ENCODE measurements at places on chromosomes 3 and 15. TPM values are rescaled to one million over a fixed set of nuclear protein-coding genes. Genes with fewer than 3 reads are reported as not detected.
A peak's percentile ranks its signal among the peaks of the same experiment; 100 is the strongest.

GRCh38 chr3:37052860-37053259 is 59.5 kb downstream of the MLH1 start:
- H3K4me1 ChIP-seq, result peaks cover 2% of the 10 kb centered on the region
- DNase-seq, result no peak
- H3K4me3 ChIP-seq, result no peak overlapping the region
- H3K27ac ChIP-seq, result no peak overlapping the region
- H3K27me3 ChIP-seq, result no peaks in the 10 kb centered on the region

DNA sequence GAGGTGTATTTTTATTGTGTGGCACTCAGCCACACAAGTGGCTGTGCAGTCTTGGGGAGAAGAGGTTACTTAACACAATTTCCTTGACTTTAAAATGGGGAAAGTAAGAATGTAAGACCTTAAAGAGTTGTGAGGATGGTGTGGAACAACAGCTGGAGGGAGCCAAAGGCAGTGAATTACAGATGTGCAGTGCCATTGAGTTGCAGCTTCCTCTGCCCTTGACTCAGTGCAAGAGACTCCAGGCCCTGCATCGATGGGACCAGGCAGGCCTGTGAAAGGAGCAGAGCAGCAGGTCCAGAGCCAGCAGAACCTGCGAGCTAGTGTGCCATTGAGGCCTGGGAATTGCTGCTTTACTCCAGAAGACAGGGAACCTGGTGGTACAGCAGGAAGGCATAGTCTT is 27.2 kb downstream of the EEFSEC start:
- no peaks in the 10 kb centered on the region for H3K27me3 ChIP-seq
- H3K4me3 ChIP-seq, result no peak overlapping the region
- no peak for DNase-seq
- peaks cover 14% of the 10 kb centered on the region for H3K4me1 ChIP-seq

DNA sequence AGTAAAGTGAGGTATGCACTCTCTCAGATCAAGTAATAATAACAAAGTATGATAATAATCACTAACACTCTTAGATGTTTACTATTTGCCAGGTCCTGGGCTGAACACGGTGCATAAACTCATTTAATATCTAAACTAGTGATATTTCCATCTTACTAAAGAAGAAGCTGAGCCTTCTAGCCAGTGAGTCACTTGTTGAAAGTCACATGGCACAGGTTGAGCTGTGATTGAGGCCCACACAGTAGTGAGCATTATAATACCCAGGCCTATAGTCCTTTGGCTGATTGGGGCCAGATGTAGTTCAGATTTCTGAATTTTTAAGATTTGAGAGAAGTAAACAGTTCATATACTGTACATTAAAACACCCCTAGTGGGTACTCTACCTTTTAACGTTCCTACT is 93.2 kb upstream of the CCDC80 start:
- peaks cover 38% of the 10 kb centered on the region for H3K4me1 ChIP-seq
- no peak overlapping the region for H3K4me3 ChIP-seq
- H3K36me3 ChIP-seq, result peaks cover 1% of the 10 kb centered on the region
- no peak overlapping the region for H3K27ac ChIP-seq
- no peaks in the 10 kb centered on the region for H3K27me3 ChIP-seq

DNA sequence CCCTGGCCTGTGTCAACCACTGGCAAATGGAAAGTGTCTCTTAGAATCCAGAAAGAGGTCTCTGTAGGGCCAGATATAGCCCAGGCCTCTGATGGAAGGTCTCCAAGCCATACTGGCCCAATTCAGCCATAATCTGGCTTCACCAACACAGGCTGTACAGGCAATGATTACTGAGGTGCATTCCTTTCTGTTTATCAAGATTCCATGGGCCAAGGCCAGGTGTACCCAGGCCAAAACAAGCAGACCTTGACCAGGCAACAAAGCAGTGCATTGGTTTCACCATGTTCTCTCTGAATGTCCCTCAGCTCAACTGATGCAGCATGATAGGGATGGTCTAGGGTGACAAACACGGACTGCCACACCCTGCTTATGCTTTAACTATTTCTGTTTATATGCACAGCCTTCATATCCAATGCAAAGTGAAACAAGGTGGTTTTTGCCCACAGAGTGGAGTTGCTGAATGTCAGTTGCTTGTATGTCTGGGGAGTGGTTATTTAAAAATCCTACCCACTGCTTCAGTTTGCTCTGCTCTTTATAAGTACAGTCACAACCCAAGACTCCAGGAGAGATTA is 25.2 kb downstream of the CCNL1 start:
- DNase-seq, result peak; percentile 67
- H3K4me1 ChIP-seq, result peaks cover 82% of the 10 kb centered on the region
- no peaks in the 10 kb centered on the region for H3K27me3 ChIP-seq
- H3K4me3 ChIP-seq, result peak overlapping the region; percentile 3
- peak overlapping the region; percentile 90 for H3K27ac ChIP-seq

- H3K4me3 ChIP-seq, result no peak overlapping the region
- DNase-seq, result no peak
- H3K4me1 ChIP-seq, result no peaks in the 10 kb centered on the region
- no peak overlapping the region for H3K27ac ChIP-seq
Observed at GRCh38 chr3:186642014-186642413, 1.8 kb downstream of the FETUB start.

- no peaks in the 10 kb centered on the region for H3K36me3 ChIP-seq
- H3K4me1 ChIP-seq, result no peaks in the 10 kb centered on the region
- H3K27me3 ChIP-seq, result peaks cover 3% of the 10 kb centered on the region
- H3K27ac ChIP-seq, result no peak overlapping the region
Observed at GRCh38 chr15:38720893-38721567, 156.4 kb upstream of the RASGRP1 start.

DNA sequence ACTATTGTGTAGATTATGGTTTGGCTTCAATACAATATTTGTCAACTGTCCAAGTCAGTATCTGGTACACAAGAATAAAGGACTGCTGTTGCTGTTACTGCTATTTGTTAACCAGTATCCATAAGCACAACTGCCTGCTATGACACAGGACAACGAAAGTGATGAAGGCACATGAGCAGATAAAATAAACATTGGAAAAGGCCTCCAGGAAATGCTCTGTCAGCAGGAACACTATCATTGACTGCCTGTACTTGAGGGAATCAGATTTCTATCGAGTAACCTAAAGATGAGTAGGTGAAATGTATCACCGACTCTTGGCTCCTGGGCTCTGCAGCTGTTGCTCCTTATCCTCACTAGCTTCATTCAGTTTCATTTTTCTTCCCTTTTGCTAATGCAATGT is 56.5 kb downstream of the FMN1 start:
- no peak overlapping the region for H3K4me3 ChIP-seq
- no peak overlapping the region for H3K27ac ChIP-seq
- peaks cover 7% of the 10 kb centered on the region for H3K27me3 ChIP-seq
- H3K36me3 ChIP-seq, result no peaks in the 10 kb centered on the region

GRCh38 chr3:179961703-179962078 is 75.0 kb downstream of the PEX5L start:
- H3K4me3 ChIP-seq, result no peak overlapping the region
- peaks cover 28% of the 10 kb centered on the region for H3K27me3 ChIP-seq
- H3K36me3 ChIP-seq, result no peaks in the 10 kb centered on the region

DNA sequence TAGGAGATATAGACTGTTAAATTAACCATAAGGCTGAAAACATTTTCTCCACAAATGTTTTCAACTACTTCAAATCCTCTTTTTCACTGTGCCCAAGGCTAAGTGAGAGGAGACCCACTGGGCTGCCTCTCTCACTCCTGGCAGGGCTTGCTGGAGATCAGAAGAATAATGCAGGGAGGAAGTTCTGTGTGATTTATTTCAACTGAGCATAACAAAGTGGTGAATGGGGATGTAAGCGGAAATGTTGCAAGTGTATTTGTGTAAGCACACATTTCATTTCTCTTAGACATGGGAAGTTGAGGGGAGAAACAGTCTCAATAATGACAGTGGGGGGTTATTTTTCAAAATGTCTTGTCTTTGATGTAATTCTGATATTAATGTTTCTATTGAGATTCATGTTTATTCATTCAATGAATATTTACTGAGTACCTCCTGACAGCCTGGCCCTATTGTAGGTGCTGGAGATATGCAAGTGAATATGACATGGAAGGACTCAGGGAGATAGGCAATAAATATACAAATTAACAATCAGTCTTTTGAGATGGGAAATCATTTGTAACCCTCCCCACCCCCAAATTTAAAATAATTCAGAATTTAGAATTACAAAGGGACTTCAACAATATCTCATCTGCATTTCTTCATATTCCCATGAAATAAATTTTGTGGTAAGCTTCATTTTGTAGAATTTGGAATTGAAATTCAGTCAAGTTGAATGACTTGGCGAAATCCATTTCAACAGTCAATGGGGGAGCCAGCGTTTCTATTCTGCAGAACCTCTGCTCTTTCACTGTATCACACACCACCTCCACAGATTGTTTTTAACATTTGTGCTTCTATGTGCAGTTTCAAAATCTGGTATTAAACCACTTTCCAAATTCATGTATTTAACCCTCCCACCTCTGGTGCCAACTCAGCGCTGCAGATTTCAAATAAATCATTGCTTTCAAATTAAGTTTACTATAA is 247.2 kb downstream of the SLC9A9 start:
- DNase-seq, result no peak
- no peak overlapping the region for H3K4me3 ChIP-seq
- no peaks in the 10 kb centered on the region for H3K27me3 ChIP-seq
- no peaks in the 10 kb centered on the region for H3K4me1 ChIP-seq
- H3K27ac ChIP-seq, result no peak overlapping the region

- H3K36me3 ChIP-seq, result no peaks in the 10 kb centered on the region
- no peak for DNase-seq
- no peaks in the 10 kb centered on the region for H3K4me1 ChIP-seq
- H3K4me3 ChIP-seq, result no peak overlapping the region
Observed at GRCh38 chr15:31037731-31038477, 46.5 kb upstream of the MTMR10 start.

DNA sequence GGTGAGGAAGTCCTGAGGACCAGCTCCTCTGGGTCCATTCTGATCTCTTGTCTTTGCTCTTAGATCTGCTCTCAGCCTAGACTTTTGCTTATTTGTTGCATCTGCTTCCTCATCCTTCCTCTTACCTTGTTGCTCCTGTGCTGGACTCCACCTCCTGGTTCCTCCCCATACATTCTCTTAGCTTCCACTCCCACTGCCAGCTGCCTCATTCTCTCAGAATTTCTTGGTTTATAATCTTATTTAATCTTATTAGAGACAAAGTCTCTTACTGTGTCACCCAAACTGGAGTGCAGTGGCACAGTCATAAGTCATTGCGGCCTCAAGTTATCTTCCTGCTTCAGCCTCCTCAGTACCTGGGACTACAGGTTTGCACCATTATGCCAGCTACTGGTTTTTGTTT is 68.2 kb upstream of the PSMD6 start:
- H3K36me3 ChIP-seq, result no peaks in the 10 kb centered on the region
- H3K27ac ChIP-seq, result no peak overlapping the region
- H3K4me1 ChIP-seq, result no peaks in the 10 kb centered on the region
- DNase-seq, result no peak
- H3K4me3 ChIP-seq, result no peak overlapping the region

GRCh38 chr3:48991851-48992545 is 2.0 kb downstream of the P4HTM start:
- H3K27ac ChIP-seq, result peak overlapping the region; percentile 75
- H3K4me3 ChIP-seq, result peak overlapping the region; percentile 91
- no peaks in the 10 kb centered on the region for H3K27me3 ChIP-seq

GRCh38 chr15:41774882-41775417 is 666 bp downstream of the MAPKBP1 start:
- DNase-seq, result peak; percentile 20
- peak overlapping the region; percentile 93 for H3K27ac ChIP-seq
- H3K36me3 ChIP-seq, result peaks cover 8% of the 10 kb centered on the region
- H3K27me3 ChIP-seq, result no peaks in the 10 kb centered on the region

DNA sequence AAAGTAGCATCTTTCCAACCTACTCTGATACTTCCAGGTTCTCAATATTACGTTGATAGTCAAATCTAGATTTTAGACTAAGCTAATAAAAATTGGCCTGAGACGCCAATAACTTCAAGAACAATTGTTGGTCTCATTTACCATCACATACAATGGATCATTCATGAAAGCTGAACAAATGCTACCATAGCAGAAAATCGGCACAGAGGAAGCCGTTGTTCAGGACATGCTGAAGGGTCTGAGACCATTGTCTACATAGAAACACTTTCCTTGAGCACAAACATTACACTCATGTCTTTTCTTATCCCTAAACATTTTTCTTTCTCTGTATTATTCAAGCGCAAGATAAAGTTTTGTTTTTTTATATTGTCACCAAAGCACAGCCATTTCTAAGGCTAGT is 37.2 kb upstream of the FHIT start:
- no peak for DNase-seq
- H3K4me3 ChIP-seq, result no peak overlapping the region
- H3K27me3 ChIP-seq, result peaks cover 2% of the 10 kb centered on the region
- H3K36me3 ChIP-seq, result no peaks in the 10 kb centered on the region
- no peaks in the 10 kb centered on the region for H3K4me1 ChIP-seq

GRCh38 chr3:5110337-5110736 is 11.8 kb upstream of the ARL8B start:
- no peak overlapping the region for H3K4me3 ChIP-seq
- H3K27me3 ChIP-seq, result no peaks in the 10 kb centered on the region
- peaks cover 3% of the 10 kb centered on the region for H3K4me1 ChIP-seq
- DNase-seq, result no peak

- H3K27ac ChIP-seq, result no peak overlapping the region
- no peaks in the 10 kb centered on the region for H3K27me3 ChIP-seq
- no peaks in the 10 kb centered on the region for H3K36me3 ChIP-seq
- DNase-seq, result no peak
- H3K4me1 ChIP-seq, result no peaks in the 10 kb centered on the region
Observed at GRCh38 chr15:37058316-37058985, 41.9 kb downstream of the MEIS2 start.

CTXN2 gene
- not detected for total RNA-seq

CHRFAM7A gene
- not detected for total RNA-seq

IL5RA gene
- total RNA-seq, result not detected

LIPH gene
- total RNA-seq, result not detected

DNAH12 gene
- 0.10 TPM for total RNA-seq

GANC gene
- 32.1 TPM for total RNA-seq

PEX5L gene
- total RNA-seq, result not detected

LSAMP gene
- not detected for total RNA-seq

ZNF620 gene
- 5.6 TPM for total RNA-seq

PLCB2 gene
- 196 TPM for total RNA-seq

KNG1 gene
- total RNA-seq, result not detected

Measured in activated CD4-positive, alpha-beta T cell treated with anti-CD3 and anti-CD28 coated beads, Interleukin-2, amount 10 ng/mL, durations not matched to agents 7 days and 5 days (primary cell).